ENCODE measurements at places on chromosomes 1 and 21. TPM values are rescaled to one million over a fixed set of nuclear protein-coding genes. Genes with fewer than 3 reads are reported as not detected.

DNA sequence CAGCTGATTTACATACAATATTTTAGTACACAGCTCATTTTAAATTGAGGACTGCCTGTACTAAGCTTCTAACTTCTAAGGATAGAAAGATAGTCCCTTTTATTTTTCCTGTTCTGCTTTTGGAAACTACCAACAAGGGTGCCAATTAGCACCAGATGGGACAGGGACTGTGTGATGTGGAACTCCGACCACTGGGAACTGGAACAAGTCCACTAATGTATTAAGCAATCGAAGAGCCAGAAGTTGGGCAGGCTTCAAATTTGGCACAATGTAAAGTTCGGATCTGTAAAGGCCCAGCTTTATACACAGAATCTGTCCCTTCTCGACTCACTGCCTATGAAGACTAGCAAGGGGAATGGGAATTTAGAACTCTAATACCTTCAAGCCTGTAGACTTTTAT is 149.3 kb downstream of the ZC3H11B start:
- H3K36me3 ChIP-seq = no peaks in the 10 kb centered on the region
- H3K27me3 ChIP-seq = peaks cover 6% of the 10 kb centered on the region
- DNase-seq = no peak
- no peak overlapping the region for H3K27ac ChIP-seq

PCBP3 gene
- 10.0 TPM for total RNA-seq

GRCh38 chr1:112687785-112688496 is 13.5 kb downstream of the MOV10 start:
- no peak overlapping the region for H3K4me3 ChIP-seq
- no peak overlapping the region for H3K27ac ChIP-seq
- peaks cover 2% of the 10 kb centered on the region for H3K4me1 ChIP-seq
- no peak for DNase-seq
- H3K36me3 ChIP-seq = peaks cover 7% of the 10 kb centered on the region

- H3K27me3 ChIP-seq = no peaks in the 10 kb centered on the region
- no peak for DNase-seq
- peaks cover 80% of the 10 kb centered on the region for H3K4me1 ChIP-seq
- H3K4me3 ChIP-seq = no peak overlapping the region
- peaks cover 47% of the 10 kb centered on the region for H3K36me3 ChIP-seq
These were observed 12.3 kb downstream of the ZBTB7B start for GRCh38 chr1:155014709-155015508.

ZFP69 gene
- 3.5 TPM for total RNA-seq

LMO4 gene
- 19.5 TPM for total RNA-seq

SMIM1 gene
- 0.83 TPM for total RNA-seq

DNA sequence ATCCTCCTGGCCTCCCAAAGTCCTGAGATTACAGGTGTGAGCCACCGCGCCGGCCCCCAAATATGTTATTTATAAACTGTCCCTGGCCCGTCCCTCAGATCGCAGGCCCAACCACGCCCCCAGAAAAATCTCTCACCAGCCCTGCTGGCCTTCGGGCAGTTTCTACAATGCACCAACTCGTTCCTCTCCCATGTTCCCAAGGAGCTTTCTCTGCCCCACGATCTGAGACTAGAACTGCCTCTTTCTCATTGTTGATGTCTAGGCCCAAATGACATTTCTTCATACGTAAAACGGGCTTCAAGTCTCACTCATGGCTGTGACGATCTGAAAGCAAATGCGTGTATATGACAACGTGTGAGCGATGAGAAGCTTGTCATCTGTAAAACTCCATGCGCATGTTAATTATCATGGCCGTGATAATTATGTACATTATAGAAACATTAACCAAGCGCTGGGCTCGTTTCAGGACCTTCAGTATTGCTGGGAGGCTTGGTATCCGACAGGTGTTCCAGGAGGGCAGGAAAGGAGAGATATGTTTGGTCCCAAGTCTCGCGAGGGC is 748 bp upstream of the NIPAL3 start:
- DNase-seq = no peak
- H3K4me1 ChIP-seq = peaks cover 53% of the 10 kb centered on the region
- H3K27ac ChIP-seq = peak overlapping the region; percentile 79
- peaks cover 21% of the 10 kb centered on the region for H3K36me3 ChIP-seq

LHX8 gene
- not detected for total RNA-seq

- H3K36me3 ChIP-seq = peaks cover 15% of the 10 kb centered on the region
- no peak overlapping the region for H3K27ac ChIP-seq
- H3K27me3 ChIP-seq = no peaks in the 10 kb centered on the region
These were observed 50.4 kb upstream of the RIPK4 start for GRCh38 chr21:41817228-41817627.

LUZP1 gene
- total RNA-seq = 12.6 TPM

- peaks cover 9% of the 10 kb centered on the region for H3K4me1 ChIP-seq
- no peaks in the 10 kb centered on the region for H3K27me3 ChIP-seq
- no peak overlapping the region for H3K27ac ChIP-seq
- H3K36me3 ChIP-seq = no peaks in the 10 kb centered on the region
- DNase-seq = no peak
- H3K4me3 ChIP-seq = no peak overlapping the region
These were observed 17.2 kb upstream of the SUMO3 start for GRCh38 chr21:44834951-44835646.

CLCNKB gene
- total RNA-seq = not detected

DNA sequence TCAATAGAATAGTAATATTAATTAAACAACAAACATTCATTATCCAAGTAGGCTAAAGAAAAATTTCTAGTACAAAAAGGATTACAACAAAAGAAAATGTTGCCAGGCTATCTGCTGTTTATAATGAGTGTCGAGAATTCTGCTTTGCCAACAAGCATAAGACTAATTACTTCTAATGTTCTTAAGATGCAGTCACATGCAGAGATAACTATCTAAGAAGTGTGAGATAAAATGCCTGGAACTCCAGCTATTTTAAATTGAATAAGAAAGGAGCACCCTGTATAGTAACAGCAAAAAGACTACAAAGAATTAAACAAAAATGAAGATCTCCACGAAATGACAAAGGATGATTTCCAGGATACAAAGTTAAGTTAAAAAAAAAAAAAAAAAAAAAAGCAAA is 59.9 kb downstream of the APP start:
- H3K27ac ChIP-seq = no peak overlapping the region
- DNase-seq = no peak
- peaks cover 10% of the 10 kb centered on the region for H3K4me1 ChIP-seq
- H3K27me3 ChIP-seq = no peaks in the 10 kb centered on the region
- no peak overlapping the region for H3K4me3 ChIP-seq

- H3K36me3 ChIP-seq = peaks cover 33% of the 10 kb centered on the region
- H3K27me3 ChIP-seq = no peaks in the 10 kb centered on the region
- no peak for DNase-seq
- no peak overlapping the region for H3K27ac ChIP-seq
- no peak overlapping the region for H3K4me3 ChIP-seq
These were observed 3.2 kb upstream of the SRM start for GRCh38 chr1:11062965-11063401.

GRCh38 chr1:179589509-179589908 is 2.1 kb upstream of the TDRD5 start:
- H3K27me3 ChIP-seq = peaks cover 47% of the 10 kb centered on the region
- H3K4me3 ChIP-seq = no peak overlapping the region
- H3K4me1 ChIP-seq = peaks cover 3% of the 10 kb centered on the region
- no peak overlapping the region for H3K27ac ChIP-seq

GRCh38 chr1:110412576-110412975 is 5.1 kb upstream of the LAMTOR5 start:
- peaks cover under 1% of the 10 kb centered on the region for H3K36me3 ChIP-seq
- no peaks in the 10 kb centered on the region for H3K27me3 ChIP-seq
- DNase-seq = peak; percentile 70
- H3K4me1 ChIP-seq = peaks cover 7% of the 10 kb centered on the region
- no peak overlapping the region for H3K4me3 ChIP-seq
- no peak overlapping the region for H3K27ac ChIP-seq

TM2D1 gene
- total RNA-seq = 28.2 TPM

KRTAP12-2 gene
- not detected for total RNA-seq

- H3K27ac ChIP-seq = no peak overlapping the region
- no peak overlapping the region for H3K4me3 ChIP-seq
- H3K36me3 ChIP-seq = no peaks in the 10 kb centered on the region
- no peaks in the 10 kb centered on the region for H3K4me1 ChIP-seq
These were observed 199.9 kb downstream of the LRRC40 start for GRCh38 chr1:70005386-70006034.

Measured in activated naive CD4-positive, alpha-beta T cell treated with anti-CD3 and anti-CD28 coated beads for 36 hours (primary cell).